Osteoblast (primary cell): ENCODE measurements at places on chromosomes 5 and 9. TPM values are rescaled to one million over a fixed set of nuclear protein-coding genes. Genes with fewer than 3 reads are reported as not detected.

GRCh38 chr9:25562101-25562500 is 116.1 kb downstream of the TUSC1 start:
- no peaks in the 10 kb centered on the region for H3K27me3 ChIP-seq
- H3K27ac ChIP-seq: no peak overlapping the region
- H3K36me3 ChIP-seq: no peaks in the 10 kb centered on the region
- no peak overlapping the region for H3K4me3 ChIP-seq

- no peaks in the 10 kb centered on the region for H3K36me3 ChIP-seq
- no peak for DNase-seq
- H3K27ac ChIP-seq: no peak overlapping the region
- no peaks in the 10 kb centered on the region for H3K4me1 ChIP-seq
Measured at GRCh38 chr5:15560421-15560820, 60.4 kb downstream of the FBXL7 start.

DNA sequence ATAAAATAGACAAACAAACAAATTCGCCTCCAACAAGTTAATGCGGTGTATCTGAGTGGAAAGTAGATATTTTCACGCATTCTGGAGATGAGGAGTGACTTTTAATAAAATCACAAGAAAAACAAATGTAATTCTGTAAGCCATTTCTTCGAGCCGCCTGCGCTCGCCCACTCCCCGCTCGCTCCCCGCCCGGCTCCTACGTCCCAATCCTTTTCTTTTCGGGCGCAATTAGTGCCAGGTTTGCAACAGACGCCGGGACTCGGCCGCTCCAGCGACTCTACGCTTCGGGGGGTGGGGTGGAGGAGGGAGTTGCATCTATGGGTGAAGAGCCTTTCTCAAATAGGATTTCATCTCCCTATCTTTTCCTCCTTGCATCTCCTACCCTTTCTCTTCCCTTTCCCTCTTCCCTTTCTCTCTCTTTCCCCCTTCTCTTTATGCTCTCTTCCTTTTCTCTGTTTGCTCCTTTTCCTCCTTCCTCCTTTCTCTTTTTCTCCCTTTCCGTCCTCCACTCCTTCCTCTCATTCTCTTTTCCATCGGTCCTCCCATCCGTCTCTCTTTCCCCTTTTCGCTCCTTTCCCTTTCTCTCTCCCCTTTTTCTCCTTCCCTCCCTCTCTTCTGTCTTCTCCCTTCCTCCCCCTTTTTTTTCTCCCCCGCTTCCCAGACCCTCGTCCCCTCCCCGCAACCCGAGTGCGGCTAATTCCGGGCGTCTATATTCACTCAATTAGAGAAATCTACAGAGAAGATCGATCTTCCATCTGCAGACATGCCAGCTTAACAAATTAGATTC is 6.1 kb upstream of the OTP start:
- no peak overlapping the region for H3K27ac ChIP-seq
- H3K27me3 ChIP-seq: peaks cover 96% of the 10 kb centered on the region
- H3K4me3 ChIP-seq: no peak overlapping the region
- H3K36me3 ChIP-seq: no peaks in the 10 kb centered on the region

FCN1 gene
- total RNA-seq: not detected in 2 replicates

HMCN2 gene
- under 0.01 TPM in 2 replicates for total RNA-seq
